Hippocampal formation (tissue), 2 donors: ENCODE measurements at places on chromosomes 12 and 14.

DNA sequence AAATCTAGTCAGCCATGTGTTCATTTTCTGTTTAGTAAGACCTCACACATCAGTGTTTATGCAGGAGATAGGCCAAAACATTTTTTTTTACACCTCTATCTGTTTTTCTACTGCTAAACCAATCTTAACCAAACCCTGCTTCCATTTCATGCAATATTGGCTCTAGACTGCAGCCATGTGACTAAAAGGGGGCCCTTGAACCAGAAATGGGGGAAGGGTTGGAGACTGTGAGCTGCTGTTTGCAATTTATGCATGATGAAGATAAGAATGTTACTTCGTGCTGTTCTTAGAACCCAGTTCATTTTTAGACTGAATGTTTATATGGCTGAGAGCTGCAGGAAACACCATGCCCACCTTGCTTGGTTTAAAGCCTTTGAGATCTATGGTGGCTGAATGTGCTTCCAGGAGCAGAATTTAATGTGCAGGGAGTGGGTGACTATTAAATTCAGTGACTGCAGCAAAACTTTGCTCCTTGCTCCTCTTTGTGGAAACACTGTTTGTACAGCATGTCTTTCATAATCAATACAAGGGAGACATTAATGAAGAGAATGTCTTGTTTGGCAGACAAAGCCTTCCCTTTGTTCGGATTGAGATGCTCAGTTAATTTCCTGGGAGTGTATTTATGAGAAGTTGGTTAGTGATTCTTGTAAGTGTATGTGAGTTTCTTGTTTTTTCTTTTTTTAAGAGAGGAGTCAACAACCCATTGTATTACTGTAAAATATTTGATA is 53.6 kb downstream of the CHST11 start:
- no peak for DNase-seq

GRCh38 chr14:65664436-65664835 is 251.9 kb downstream of the FUT8 start:
- no peak for DNase-seq

DNA sequence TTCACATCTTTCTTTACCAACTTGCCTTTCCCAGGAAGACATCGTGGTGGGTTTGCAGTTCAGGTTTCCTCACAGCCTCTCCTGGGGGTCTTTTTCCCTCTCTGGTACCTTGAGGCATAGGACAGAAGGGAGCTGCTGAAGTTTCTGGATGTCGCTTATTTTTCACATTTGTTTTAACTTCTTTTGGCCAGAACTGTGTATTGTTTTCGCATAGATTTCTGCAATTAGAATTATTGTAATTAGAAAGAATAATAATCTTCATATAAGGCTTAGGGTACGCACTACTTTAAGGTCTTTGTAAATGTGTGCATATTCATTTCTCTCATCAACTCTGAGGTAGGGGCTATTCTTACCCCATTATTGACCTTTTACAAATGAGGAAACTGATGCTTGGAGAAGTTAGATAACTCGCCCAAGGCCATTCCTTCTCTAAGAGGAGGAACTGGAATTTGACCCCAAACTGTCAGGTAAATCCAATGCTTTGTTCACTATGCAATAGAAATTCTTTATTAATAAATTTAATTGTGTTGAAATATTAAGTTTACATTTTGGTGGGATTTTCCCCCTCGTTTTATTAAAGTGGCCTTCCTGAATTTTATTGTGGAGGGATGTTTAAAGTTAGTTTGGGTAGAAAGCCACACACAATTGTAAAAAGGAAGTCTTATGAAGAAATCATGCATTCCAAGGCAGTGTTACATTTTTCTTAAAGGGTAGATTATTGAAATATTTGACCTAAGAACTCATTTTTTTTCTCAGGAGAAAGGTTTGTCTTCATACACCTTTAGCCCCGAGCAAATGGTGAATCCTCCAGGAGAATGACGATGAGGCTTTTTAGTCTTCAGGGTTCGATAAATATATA is 12.1 kb upstream of the SLC38A2 start:
- no peak for DNase-seq

GRCh38 chr12:85630851-85631250 is 205.4 kb downstream of the RASSF9 start:
- DNase-seq: no peak

DNA sequence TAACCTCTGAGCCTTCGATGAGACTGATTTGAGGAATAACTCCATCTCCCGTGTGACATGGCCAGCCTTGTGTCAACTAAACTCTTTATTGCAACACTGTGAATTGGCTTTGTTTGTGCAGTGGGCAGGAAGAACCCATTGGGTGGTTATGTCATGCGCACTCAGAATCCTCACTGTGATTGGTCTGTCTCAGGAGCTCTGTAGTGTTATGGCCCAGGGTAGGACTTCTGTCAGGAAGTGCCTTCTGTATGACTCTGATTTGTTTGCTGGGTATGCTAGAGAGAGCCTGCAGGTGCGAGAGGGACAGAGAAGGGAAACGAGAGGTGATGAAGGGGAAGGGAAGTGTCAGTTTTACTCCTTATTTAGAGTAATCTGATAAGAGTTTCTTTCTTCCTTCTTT is 71.5 kb upstream of the DCD start:
- DNase-seq: no peak

- no peak for DNase-seq
Observed at GRCh38 chr14:75230140-75230792, 48.4 kb upstream of the FOS start.

DNA sequence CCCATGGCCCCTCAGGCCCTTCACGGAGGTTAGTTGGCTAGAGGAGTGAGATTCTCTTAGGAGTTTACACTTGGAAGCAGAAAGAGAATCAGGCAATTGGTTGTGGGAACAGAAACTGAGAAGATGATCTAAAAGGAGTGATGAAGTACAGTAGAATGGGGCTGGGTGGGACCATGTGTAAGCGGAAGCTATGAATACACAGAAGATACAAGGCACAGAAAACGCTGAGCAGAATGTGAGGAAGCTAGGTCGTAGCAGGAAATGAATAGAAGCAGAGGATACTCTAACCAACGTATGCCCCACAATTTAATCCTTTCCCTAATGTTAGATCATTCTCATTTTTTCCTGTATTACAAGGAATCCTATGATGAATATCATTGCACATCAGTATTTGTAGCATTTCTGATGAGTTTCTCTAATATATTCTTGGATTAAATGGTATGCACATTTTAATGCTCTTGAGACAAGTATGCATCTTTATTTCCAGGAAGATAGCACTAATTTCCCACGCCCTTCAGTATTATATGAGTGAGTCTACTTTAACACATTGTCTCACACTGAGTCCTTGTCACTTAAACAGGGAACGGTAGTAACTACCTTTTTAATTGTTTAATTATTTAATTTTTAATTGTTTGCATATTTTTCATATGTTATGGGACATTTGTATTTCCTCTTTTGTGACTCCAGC is 273.2 kb downstream of the APAF1 start:
- DNase-seq: no peak

- no peak for DNase-seq
Observed at GRCh38 chr12:116332705-116333380, 55.4 kb upstream of the MED13L start.

- no peak for DNase-seq
Observed at GRCh38 chr12:57047981-57048380, 1.9 kb downstream of the MYO1A start.

GRCh38 chr12:26906704-26907103 is 31.1 kb downstream of the INTS13 start:
- DNase-seq: no peak

DNA sequence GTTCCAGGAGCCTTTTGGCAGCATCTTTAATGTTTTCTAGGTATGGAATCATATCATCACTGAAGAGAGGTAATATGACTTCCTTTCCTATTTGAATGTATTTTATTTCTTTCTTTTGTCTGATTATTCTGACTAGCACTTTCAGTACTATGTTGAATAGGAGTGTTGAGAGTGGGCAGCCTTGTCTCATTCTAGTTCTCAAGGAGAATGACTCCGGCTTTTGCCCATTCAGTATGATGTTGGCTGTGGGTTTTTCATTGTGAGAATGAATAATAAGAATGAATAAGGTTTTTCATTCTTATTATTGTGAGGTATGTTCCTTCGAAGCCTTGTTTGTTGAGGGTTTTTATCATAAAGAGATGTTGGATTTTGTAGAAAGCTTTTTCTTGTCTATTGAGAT is 98.9 kb downstream of the GPHN start:
- DNase-seq: no peak

GRCh38 chr14:68788275-68788995 is 4.4 kb downstream of the ZFP36L1 start:
- DNase-seq: no peak

DNA sequence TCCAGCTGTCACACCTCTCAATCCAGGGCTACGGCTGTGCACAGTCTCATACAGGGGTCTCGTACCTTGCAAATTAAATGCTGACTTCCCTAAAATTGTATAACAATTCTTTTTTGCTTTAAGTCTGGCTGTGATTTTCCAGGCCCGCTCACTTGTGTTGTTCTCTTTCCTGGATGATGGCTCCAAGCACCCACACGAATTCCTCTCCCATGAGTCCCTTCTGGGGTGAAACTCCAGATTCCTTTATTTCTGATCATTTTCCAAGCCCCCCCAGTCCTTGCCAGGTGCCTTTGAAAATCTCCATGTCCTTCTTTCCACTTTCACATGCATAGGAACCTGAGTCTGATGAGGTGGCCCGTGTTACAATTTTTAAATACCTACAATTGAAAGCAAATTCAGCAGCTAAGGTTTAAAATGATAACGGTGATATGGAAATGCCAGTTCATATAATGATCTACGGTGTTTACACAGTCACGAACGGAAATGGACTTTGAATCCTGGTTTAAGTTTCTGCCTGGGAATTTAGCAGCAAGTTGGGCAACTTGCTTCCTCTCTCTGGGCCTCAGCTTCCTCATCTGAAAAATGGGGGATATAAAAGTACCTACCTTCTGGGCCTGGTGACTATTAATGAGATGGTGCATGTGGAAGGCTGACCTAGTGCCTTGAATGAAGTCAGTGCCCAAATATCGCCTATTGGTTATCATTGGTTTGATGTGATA is 85.5 kb downstream of the STAB2 start:
- no peak for DNase-seq

GRCh38 chr12:107374161-107374840 is 281.0 kb upstream of the CRY1 start:
- DNase-seq: no peak

DNA sequence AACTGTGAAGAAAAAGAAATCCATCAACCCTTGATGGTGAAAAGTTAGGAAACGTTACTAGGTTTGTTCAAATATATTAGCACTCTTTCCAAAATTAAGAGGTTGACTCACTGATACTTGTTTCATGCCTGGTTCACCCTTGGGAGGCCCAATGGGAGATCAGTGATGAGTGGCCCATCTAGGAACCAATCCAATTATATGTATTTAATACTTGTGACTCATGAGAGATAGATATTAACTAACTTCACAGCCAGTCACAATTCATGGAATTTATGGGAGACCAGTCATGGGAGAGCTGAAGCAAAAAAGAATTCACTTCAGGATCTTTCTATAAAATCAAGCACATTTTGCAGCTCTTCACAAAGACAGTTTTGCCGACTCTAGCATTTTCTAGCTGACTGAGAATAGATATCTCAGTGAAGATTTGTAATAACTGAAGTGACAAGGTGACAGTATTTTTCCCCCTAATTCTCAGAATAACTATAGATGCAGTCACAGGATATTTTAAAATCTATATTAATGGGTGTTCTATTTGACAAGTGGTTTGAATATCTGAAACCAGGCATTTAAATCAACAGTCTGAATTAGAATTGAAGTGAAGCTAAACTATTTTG is 230.2 kb downstream of the EPS8 start:
- no peak for DNase-seq
